ENCODE measurements at places on chromosomes 13 and 19.

DNA sequence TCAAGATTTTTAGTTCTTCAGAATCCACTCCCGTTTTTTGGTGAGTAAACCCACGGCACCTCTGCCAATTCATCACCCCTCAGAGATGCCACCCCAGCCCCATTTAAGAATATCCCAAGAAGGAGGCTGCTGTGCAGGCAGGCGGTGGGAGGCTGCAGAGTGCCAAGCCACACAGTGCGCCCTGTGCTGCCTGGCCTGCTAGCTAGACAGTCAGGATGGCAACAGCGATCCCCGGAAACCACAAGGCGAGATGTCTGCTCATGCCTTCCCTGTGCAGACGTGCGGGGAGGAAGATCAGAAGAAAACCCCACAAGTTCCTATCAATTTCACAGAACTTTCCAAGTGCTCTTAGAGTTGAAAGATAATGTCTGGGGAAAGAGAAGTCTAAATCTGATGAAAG, 64.8 kb upstream of the GPR183 start:
- DNase-seq = peak; percentile 36

- no peak for DNase-seq
These were observed 62.0 kb upstream of the C1QTNF9B start for GRCh38 chr13:23959231-23959862.

DNA sequence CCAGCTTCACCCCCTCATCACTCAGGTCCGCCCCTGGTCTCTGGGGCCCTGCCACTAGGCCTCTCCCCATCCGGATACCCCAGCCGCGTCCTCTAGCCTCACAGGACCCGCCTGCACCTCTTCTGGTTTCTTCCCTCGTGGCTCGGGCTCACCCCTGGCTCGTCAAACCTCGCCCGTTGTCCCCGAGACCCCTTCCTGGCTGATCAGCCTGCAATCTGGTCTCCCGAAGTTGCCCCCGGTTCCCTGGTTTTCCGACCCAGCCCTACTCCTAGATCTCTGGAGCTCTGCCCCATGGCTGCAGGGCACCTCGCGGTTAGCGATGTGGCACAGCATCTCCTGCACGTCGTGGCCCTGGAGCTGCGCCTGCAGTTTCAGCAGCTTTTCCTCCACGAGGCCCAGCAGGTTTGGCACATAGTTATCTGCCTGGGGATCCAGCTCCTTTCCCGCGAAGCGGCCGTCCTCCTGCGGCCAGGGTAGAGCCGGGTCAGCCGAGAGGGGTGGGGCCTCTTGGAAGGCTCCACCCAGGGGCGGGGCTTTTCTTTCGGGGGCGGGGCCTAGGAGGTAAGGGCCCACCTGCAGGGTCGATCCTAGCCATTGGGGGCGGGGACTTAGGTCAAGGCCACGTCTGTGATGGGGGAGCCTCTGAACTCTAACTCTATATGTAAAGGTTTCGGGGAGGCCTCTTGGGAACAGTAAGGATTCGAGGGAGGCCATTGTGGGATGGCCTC, 2.4 kb upstream of the RGL3 start:
- no peak for DNase-seq

- DNase-seq = no peak
These were observed 65.7 kb upstream of the ATP12A start for GRCh38 chr13:24614306-24615080.

- no peak for DNase-seq
These were observed 538 bp downstream of the ZNF428 start for GRCh38 chr19:43618921-43619261.

GRCh38 chr13:26589754-26590153, 32.3 kb downstream of the WASF3 start:
- DNase-seq = no peak

- no peak for DNase-seq
These were observed 6.6 kb downstream of the ZSCAN18 start for GRCh38 chr19:58091251-58091995.

- DNase-seq = no peak
These were observed 184.7 kb downstream of the OXGR1 start for GRCh38 chr13:96809366-96810096.
